ENCODE measurements at places on chromosomes 3 and 15. TPM values are rescaled to one million over a fixed set of nuclear protein-coding genes. Genes with fewer than 3 reads are reported as not detected.

- DNase-seq = no peak
Measured at GRCh38 chr3:27638594-27638993, 83.5 kb downstream of the EOMES start.

GRCh38 chr3:169623971-169624370 is 39.5 kb downstream of the MECOM start:
- DNase-seq = no peak

DNA sequence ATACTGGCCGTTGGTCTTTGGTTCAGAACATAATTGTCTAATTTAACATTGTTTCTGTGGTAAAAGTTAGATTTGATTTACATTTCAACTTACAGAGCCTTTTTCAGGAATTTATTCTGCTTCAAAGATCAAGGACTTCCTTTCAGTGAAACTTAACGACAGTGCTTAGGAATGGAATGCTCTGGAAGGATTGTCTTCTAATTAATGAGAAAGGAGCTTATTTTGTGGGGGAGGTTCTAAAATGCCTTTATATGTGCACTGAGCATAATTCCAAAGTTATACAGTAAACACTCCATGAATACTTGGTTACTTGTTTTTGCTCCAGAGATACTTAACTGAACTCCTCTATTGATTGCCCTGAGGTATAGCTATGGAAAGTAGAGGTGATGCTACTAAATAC is 75.7 kb downstream of the CACNA1D start:
- DNase-seq = no peak

DNA sequence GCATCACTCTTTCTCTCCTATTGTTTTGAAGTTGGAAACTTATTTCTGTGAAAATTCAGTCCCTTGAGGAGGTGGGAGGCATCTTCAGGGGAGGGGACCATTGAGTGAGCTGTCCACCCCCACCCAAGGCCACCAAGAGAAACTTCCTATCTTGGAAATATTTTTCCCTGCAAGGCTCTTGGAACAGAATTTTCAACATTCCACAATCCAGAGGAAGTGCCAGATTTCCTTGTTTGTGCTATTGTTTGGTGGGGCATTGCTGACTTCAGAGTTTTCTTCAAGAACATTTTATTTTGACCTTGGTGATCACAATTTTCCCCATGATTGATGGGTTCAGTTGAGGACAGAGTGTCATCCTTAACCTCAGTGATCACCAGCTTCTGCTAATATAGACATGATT is 12.0 kb downstream of the DNASE1L3 start:
- DNase-seq = no peak

DNA sequence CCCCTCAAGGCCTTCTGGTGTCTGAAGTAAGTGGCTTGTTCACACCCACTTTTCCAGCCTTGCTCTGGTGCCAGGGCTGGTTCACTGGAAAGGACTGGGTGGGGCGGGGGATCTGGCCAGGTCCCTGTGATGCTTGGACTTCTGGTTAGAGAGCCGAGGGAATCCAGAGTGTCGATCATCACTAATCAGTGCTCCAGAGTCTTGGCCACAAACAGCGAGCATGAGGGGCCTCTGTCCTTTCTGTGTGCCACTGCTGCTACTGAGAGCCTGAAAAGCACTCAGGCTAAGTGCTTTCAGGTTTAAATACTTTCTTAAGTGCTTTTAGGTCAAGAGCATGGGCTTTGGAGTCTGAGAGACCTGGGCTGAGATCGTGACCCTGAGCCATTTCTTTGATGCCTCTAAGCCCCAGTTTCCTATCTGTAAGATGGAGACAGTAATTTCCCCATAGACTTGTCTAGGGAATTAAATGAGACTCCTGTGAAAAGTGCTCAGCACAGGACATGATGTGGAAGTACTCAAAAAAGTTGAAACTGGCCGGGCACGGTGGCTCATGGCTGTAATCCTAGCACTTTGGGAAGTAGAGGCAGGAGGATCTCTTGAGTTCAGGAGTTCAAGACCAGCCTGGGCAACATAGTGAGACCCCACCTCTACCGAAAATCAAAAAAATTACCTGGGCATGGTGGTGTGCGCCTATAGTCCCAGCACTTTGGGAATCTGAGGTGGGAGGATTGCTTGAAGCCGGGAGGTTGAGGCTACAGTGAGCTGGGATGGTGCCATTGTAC is 53.8 kb upstream of the SEC22A start:
- DNase-seq = no peak

The FAM174B gene
- 97.9 TPM for total RNA-seq

The ATP2B2 gene
- total RNA-seq = not detected

The EPB42 gene
- not detected for total RNA-seq

The COL6A6 gene
- 0.11 TPM for total RNA-seq

Data from SK-MEL-5 (cell line).